Neural cell (in vitro differentiated cells): ENCODE measurements at places on chromosomes 5 and 9. TPM values are rescaled to one million over a fixed set of nuclear protein-coding genes. Genes with fewer than 3 reads are reported as not detected.

The KLHL3 gene
- polyA plus RNA-seq, result 10.9 and 12.9 TPM in 2 replicates

The FOXE1 gene
- 0.14 TPM in 1 of 2 replicates, not detected in the other for polyA plus RNA-seq

The FBP2 gene
- polyA plus RNA-seq, result not detected in 2 replicates

The CA9 gene
- not detected in 2 replicates for polyA plus RNA-seq

The PRDM9 gene
- polyA plus RNA-seq, result not detected in 2 replicates

The KCNN2 gene
- 1.0 and 1.6 TPM in 2 replicates for polyA plus RNA-seq

The MLLT3 gene
- polyA plus RNA-seq, result 61.5 and 68.9 TPM in 2 replicates

The AK6 gene
- polyA plus RNA-seq, result 91.0 and 93.5 TPM in 2 replicates

The ENTREP1 gene
- 1.9 and 2.0 TPM in 2 replicates for polyA plus RNA-seq

The DDX4 gene
- polyA plus RNA-seq, result 0.43 and 0.54 TPM in 2 replicates

The DND1 gene
- 4.2 and 4.4 TPM in 2 replicates for polyA plus RNA-seq

The PCDHB12 gene
- 1.3 and 2.2 TPM in 2 replicates for polyA plus RNA-seq

The RNF224 gene
- 0.26 TPM in 1 of 2 replicates, not detected in the other for polyA plus RNA-seq

The MARCHF11 gene
- 6.1 TPM in 2 replicates for polyA plus RNA-seq

The FABP6 gene
- 3.6 TPM in 1 of 2 replicates, not detected in the other for polyA plus RNA-seq

The ADAMTS12 gene
- 0.07 and 0.08 TPM in 2 replicates for polyA plus RNA-seq

The RFESD gene
- not detected in 2 replicates for polyA plus RNA-seq

The PCDHGA7 gene
- polyA plus RNA-seq, result not detected in 2 replicates

The LYSMD3 gene
- polyA plus RNA-seq, result 10.3 and 11.1 TPM in 2 replicates

The CKMT2 gene
- not detected in 2 replicates for polyA plus RNA-seq

The FAM81B gene
- not detected in 2 replicates for polyA plus RNA-seq

The GABRG2 gene
- 33.4 and 35.8 TPM in 2 replicates for polyA plus RNA-seq

The SLC2A8 gene
- polyA plus RNA-seq, result 10.2 and 24.0 TPM in 2 replicates

The IL7R gene
- polyA plus RNA-seq, result 0.10 TPM in 1 of 2 replicates, not detected in the other

The ADAMTS16 gene
- polyA plus RNA-seq, result 0.92 and 1.3 TPM in 2 replicates

The FGF10 gene
- polyA plus RNA-seq, result not detected in 2 replicates

The ARID3C gene
- 2.1 and 2.8 TPM in 2 replicates for polyA plus RNA-seq

The GADD45G gene
- polyA plus RNA-seq, result 158 and 161 TPM in 2 replicates

The ACSL6 gene
- 30.5 and 39.0 TPM in 2 replicates for polyA plus RNA-seq

The AGXT2 gene
- polyA plus RNA-seq, result not detected in 2 replicates

The LCN9 gene
- 2.5 and 6.5 TPM in 2 replicates for polyA plus RNA-seq

The ARL14EPL gene
- 0.24 TPM in 1 of 2 replicates, not detected in the other for polyA plus RNA-seq

The INSL6 gene
- not detected in 2 replicates for polyA plus RNA-seq

The PCDHB2 gene
- 103 and 105 TPM in 2 replicates for polyA plus RNA-seq

The C5orf52 gene
- not detected in 2 replicates for polyA plus RNA-seq

The IL3 gene
- not detected in 2 replicates for polyA plus RNA-seq

The ARAP3 gene
- polyA plus RNA-seq, result 1.4 and 1.8 TPM in 2 replicates

The SEC16A gene
- 15.4 and 21.8 TPM in 2 replicates for polyA plus RNA-seq

The IL33 gene
- polyA plus RNA-seq, result not detected in 2 replicates

The IL17B gene
- polyA plus RNA-seq, result not detected in 2 replicates

The PDCD1LG2 gene
- not detected in 2 replicates for polyA plus RNA-seq

The SLC6A7 gene
- polyA plus RNA-seq, result 1.5 and 4.6 TPM in 2 replicates

The SLC34A1 gene
- not detected in 2 replicates for polyA plus RNA-seq

The CCNJL gene
- 0.28 and 0.84 TPM in 2 replicates for polyA plus RNA-seq

The ANKDD1B gene
- polyA plus RNA-seq, result 0.37 TPM in 1 of 2 replicates, not detected in the other

The SLC6A19 gene
- polyA plus RNA-seq, result not detected in 2 replicates

The SUSD3 gene
- not detected in 2 replicates for polyA plus RNA-seq
